Activated CD4-positive, alpha-beta T cell treated with anti-CD3 and anti-CD28 coated beads, Interleukin-2, Interleukin-4, amounts not matched to agents 100 ng/mL and 50 ng/mL, durations not matched to agents 16 hours and 8 hours (primary cell): ENCODE measurements at places on chromosomes 2 and 18.

DNA sequence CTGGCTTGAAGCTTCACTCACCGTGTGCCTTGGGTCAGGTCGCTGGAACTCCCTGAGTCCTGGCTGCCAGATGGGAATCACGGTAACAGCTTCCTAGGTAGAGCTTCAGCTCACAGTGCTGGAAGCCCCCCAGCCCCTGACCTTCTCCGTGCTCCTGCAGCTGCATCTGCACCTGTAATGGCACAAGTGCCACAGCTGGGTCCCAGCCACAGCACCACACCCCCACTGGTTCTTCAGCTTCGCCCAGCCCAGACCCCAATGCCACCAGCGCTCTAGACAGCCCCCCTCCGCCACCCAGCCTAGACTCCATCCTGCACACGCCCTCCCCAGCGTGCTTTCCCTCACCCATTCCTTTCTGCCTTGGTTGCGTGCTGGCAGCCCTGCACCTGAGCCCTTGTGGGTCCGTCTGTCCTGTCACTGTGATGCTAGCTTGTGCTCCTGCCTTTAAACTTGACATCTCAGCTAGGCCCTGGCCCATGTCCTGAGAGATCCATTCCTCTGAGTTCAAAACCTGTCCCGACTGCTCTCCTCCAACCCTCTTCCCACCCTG is 7.6 kb upstream of the ESPNL start:
- no peak for DNase-seq

- DNase-seq: no peak
Measured at GRCh38 chr2:5725794-5726463, 33.7 kb downstream of the SOX11 start.

GRCh38 chr2:169091256-169091655 is 21.9 kb downstream of the DHRS9 start:
- DNase-seq: no peak

DNA sequence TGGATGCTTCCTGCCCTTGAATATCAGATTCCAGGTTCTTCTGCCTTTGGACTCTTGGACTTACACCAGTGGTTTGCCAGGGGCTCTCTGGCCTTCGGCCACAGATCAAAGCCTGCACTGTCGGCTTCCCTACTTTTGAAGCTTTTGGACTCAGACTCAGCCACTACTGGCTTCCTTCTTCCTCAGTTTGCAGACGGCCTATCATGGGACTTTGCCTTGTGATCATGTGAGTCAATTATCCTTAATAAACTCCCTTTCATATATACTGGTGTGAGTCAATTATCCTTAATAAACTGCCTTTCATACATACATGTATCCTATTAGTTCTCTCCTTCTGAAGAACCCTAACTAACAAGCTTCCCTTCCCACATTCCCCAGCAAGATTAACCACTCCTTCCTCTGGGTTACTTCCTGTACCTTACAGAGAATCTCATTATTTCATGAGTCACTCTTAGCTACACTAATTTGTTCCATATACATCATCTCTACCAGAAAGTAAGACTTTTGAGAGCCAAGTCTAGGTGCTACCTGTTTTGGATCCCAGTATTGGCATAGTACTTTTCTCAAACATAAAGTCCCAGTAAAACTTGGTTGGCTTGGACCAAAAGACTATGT is 31.3 kb upstream of the LRATD1 start:
- DNase-seq: no peak

- no peak for DNase-seq
Measured at GRCh38 chr2:75676464-75676863, 29.9 kb downstream of the MRPL19 start.
